ENCODE measurements at places on chromosomes 2 and 18.

DNA sequence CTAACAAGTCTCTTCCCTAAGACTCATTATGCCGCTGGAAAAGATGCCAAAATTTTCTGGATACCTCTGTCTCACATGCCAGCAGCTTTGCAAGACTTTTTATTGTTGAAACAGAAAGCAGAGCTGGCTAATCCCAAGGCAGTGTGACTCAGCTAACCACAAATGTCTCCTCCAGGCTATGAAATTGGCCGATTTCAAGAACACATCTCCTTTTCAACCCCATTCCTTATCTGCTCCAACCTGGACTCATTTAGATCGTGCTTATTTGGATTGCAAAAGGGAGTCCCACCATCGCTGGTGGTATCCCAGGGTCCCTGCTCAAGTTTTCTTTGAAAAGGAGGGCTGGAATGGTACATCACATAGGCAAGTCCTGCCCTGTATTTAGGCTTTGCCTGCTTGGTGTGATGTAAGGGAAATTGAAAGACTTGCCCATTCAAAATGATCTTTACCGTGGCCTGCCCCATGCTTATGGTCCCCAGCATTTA is 26.3 kb downstream of the DHRS9 start:
- no peak for DNase-seq

DNA sequence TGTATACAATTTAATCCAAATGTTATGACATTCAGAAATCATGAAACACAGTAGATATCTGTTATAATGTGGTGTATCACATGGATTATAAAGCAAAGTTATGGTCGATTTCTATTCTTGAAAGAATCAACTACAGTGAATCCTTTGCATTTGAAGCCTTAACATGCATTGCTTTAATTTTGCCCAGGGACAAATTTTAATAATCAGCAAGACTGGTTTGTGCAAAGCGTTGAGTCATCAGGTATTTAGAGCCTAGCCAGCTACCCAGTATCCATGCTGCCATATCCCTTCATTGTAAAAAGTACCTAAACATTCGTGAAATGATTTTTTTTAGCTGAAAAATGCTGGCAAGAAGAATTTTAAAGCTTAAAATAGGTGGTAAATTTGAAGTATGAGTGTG is 8.9 kb upstream of the SPDYA start:
- no peak for DNase-seq

- DNase-seq: no peak
Observed at GRCh38 chr18:61209801-61210200, 123.4 kb upstream of the CDH20 start.

DNA sequence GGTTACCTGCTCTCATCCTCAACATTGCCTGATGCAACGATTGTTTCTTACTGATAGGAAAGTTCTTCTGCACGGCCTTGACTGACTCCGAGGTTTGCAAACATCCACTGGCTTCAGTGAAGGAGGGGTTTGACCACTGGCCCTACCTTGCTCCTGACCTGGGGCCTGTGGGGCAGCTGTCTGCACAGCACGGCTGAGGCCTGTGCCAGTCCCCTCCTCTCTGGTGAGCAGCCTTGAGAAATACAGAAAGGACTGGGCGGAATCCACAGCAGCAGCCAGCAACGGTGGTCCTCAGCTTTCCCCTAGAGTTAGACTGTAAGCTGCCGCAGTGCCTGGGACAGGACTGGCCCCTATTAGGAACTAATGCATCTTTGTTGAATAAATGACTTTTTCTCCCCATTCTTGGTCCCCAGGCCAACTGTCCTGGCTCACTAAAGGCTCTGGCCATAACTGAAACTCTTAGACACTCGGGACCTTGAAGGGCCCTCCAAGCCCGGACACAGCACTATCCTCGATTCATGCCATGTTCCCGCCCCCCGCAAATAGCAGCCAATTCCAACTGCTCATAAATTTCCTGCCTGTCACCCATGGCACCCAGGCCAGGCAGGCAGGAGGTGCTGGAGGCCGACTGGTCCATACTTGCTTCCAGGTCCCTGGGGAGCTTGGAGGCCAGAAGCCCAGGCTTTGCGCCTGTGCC is 26.7 kb downstream of the ATOH8 start:
- no peak for DNase-seq

GRCh38 chr18:63192885-63193349 is 126.7 kb downstream of the BCL2 start:
- no peak for DNase-seq

DNA sequence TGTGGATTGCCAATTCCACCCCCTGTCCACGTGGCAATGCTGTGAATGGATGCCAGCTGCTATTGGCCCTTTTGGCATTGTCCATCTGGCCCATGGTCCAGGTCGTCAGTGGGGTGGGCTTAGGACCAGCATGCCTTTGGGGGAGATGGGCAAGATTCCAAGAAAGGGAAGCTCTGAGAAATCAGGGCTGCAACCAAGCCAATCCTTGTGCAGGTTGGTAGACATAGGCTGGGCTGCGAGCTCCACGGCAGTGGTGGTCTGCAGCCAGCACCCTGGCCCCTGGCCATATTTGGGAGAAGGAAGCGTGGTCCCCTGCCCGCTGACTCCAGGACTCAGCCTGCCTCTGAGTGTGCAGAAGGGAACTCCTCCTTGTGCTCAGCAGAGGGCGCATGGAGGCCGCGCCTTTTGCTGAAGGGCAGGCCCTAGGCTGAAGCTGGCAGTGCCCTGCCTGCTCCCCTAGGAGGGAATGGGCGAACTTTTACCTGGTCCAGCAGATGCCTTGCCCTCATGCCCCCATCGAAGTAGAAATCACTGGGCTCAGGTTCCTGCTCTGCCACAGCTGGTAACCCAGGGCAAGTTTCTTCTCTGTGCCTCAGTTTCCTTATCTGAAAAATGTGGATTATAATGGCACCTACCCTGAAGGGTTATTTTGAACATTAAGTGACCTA is 5.4 kb downstream of the SPR start:
- DNase-seq: peak; percentile 42

DNA sequence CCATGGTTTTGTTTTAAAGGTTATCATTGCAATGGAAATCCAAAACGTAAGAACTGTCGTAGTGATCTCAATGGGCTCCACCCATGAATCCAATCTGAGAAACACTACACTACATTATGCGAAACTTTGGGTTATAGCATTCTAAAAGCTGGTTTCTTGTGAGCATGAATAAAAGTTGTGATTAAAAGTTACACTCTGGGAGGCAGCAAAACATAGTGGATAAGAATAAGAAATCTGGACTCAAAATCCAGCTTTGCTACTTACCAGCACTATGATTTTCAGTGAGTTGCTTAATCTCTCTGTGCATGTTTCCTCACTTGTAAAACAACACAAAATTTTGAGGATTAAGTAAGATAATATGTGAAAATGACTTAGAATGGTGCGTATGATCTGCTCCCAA is 25.7 kb upstream of the THOC1 start:
- no peak for DNase-seq

GRCh38 chr18:41144441-41144840 is 810.6 kb upstream of the PIK3C3 start:
- no peak for DNase-seq

- no peak for DNase-seq
Observed at GRCh38 chr2:45068571-45069140, 59.4 kb upstream of the SIX2 start.

- DNase-seq: no peak
Observed at GRCh38 chr2:117686699-117687098, 127.8 kb upstream of the DDX18 start.

DNA sequence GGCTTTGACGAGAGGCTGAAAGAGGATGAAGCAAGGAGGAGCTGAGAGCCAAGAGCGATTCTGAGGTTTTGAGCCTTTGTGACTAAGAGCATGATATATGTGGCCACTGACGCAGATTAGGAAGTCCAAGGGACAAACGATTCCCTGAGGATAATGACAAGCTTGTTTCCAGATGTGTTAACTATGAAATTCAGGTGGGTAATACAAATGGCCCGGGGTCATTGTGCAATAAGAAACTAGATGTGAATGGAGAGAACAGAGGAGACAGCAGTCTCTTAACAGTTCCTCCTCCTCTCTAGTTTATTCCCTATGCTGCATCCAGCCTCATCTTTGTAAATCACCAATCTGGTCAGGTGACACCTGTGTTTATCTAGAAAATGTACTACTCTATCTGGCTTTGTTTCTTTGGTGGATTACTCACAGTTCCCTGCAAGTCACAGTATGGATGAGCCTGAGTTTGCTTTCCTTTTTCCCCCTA is 84.2 kb downstream of the SOCS6 start:
- no peak for DNase-seq

GRCh38 chr2:37733251-37733650 is 61.8 kb upstream of the CDC42EP3 start:
- DNase-seq: no peak

GRCh38 chr18:8657873-8658470 is 47.4 kb upstream of the MTCL1 start:
- DNase-seq: no peak

- no peak for DNase-seq
Observed at GRCh38 chr2:12759248-12759647, 42.5 kb downstream of the TRIB2 start.

- DNase-seq: no peak
Observed at GRCh38 chr2:226726546-226726945, 73.1 kb downstream of the IRS1 start.

GRCh38 chr2:3743951-3744555 is 40.7 kb downstream of the DCDC2C start:
- no peak for DNase-seq

GRCh38 chr2:206112108-206112507 is 26.1 kb upstream of the INO80D start:
- DNase-seq: no peak

DNA sequence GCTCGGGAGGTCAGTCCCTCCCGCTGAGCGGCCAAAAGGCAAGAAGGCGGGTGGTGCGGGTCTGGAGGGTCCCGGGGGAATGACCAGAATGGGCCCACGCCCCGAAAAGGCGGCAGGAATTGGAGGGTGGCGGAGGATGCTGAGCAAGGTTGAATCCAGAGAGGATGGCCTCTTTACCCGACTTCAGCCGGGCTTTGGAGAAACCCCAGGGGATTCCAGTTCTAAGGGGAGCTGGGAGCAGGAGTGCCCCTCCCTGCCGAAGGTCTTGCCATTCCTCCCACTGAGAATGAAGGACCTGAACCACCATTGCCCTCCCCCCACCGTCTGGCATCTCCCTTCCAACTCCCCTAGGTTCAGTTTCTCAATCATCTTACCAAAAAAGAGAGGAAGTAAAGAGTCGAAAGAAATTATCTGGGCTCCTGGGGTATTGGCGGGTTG is 38.9 kb upstream of the ATP6V1B1 start:
- DNase-seq: no peak

- DNase-seq: peak; percentile 65
Observed at GRCh38 chr2:191148791-191149190, 2.0 kb downstream of the STAT4 start.

DNA sequence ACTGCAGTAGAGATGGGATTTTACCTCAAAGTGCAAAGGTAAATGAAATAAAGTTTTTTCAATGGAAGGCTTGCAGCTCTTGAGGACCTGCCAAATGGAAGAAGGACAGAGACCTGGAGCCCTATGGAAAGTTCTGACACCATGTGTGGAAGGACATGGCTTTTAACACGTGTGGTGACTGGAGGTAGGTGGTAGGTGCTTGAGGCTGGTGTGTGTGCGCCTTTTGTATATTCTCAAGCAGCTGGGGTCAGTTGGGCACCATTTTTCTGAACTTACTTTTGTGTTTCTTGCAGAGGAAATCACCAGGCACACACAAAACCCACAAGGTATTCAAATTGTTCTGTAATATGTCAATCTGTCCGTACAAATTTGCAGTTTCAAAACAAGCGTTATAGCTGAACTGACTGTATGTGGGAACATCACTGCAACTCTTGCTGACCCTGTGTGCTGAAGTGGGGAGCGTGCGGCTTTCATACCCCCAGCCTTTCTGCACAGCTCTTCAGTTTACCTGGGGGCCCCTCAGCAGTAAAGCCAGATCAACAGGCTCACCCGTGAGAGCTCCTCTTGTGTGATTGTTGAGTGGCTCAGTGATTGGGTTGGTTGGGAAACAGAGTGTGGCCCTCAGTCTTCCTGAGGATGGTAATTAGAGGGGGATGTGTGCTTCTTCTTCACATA is 363 bp downstream of the GREB1 start:
- DNase-seq: no peak

GRCh38 chr2:70828914-70829824 is 6.4 kb downstream of the CD207 start:
- DNase-seq: no peak

DNA sequence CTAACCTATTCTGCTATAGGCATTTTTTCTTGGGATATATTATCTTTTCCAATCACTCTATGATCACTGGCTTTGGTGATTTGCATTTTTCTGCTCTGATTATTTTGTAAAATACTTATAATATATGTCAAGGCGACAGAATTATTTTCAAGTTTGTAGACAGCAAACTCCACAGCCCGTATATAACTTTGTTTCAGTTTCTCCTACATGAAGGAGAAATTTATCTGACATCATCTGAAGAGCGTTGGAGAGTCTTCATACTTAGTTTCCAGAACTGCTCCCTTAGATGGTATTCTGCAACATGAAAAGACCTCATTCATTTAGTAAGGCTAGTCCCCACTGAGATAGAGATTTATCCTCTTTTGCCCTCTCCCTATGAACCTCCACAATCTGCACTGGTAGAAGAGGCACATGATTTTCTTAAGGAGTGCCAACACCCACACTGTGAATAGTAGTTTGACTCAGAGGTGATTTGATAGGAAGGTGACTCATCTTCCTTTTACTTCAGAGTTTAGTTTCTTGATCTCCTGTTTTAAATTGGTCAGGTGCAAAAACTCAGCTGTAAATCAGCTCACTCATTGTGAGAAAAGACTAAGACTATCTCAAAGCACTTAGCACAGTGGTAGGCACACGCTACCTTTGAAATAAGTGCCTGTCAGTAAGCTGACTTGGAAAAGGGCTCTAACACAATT is 1848.6 kb upstream of the CELF4 start:
- no peak for DNase-seq

- no peak for DNase-seq
Observed at GRCh38 chr2:208024091-208024490, 1.2 kb downstream of the PLEKHM3 start.

DNA sequence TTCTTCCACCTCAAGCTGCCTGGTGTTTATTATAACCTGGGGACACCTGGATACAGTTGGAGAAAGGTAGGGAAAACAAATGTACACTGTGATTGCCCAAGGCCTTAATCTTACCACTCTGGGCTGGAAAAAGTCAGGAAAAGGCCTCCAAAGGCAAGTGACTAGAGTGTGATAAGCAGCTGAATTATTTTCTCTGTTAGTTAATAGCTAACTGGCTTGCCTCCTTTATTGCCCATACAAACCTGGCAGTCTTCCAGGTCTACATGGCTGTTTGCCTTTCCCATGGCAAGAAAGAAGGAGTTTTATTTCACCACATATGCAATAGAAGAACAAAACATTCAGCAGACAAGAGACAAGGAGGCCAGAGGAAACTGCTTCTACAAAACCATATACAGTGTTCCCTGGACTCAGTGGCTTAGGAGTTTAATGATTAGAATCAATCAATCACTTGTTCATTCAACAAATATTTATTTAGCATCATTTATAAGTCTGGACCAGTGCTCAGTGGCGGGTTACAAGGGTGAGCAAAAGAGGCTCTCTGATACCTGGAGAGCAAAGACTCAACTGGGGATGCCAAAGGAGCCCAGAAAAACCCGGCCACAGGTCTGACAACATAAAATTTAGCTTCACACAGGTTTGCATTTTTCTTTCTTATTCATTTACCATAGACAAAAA is 27.5 kb upstream of the SUCLG1 start:
- no peak for DNase-seq
